ENCODE measurements at places on chromosomes 4 and X.

- no peak for DNase-seq
Observed at GRCh38 chrX:37350034-37350365, 836 bp downstream of the PRRG1 start.

- DNase-seq: peak; percentile 63
Observed at GRCh38 chrX:131778269-131779218, 234.7 kb downstream of the OR13H1 start.

DNA sequence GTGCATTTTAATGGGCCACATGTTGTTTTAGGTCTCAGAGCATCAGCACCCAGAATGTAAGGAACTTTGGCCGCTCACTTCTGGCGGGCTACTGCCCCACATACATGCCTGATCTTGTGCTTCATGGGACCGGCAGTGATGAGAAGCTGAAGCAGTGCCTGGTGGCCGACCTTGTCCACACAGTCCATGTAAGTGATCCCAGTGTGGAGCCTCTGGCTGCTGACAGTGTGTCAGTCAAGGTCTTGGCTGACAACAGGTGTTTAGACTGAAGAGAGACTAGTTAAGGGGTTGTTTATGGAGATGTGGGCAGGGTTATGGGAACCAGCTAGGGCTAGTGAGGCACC is 101.4 kb downstream of the FNIP2 start:
- no peak for DNase-seq

GRCh38 chrX:31423609-31424189 is 351.9 kb upstream of the FTHL17 start:
- peak; percentile 20 for DNase-seq

DNA sequence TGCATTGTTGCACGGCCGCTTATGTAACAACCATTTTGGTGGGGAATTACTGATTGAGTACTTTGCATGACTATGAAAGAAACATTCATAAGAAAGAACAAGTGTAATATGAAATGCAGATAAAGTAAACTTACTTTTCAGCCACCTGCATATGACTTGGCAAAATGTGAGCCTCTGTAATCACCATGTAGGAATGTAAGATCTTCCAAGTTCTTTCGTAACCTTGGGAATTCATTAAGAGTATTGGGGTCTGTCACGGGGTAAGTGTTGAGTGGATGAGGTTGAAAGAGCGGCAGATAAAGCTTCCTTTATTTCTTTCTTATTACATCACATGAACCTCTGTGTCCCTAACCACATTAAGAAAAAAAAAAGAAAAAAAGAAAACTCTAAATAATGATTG is 348.5 kb upstream of the NR3C2 start:
- DNase-seq: no peak

DNA sequence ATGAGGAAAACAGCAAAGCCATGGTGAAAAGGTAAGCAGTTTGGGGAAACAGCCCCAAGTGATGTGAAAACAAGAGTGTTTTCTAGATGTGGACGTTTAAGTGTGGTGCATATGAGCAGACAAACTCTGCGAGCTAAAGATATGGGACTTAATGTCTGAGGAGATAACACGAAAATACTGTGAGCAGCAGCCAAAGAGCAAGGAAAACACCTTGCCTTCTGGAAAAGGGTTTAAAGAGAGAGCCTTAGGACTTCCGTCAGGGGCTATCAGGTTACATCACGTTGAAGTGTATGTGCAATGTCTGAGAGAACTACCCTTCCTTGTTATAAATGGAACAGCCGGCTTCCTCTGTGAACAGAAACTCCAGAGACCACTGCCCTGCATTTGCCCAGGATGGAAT is 54.2 kb downstream of the LEF1 start:
- no peak for DNase-seq

DNA sequence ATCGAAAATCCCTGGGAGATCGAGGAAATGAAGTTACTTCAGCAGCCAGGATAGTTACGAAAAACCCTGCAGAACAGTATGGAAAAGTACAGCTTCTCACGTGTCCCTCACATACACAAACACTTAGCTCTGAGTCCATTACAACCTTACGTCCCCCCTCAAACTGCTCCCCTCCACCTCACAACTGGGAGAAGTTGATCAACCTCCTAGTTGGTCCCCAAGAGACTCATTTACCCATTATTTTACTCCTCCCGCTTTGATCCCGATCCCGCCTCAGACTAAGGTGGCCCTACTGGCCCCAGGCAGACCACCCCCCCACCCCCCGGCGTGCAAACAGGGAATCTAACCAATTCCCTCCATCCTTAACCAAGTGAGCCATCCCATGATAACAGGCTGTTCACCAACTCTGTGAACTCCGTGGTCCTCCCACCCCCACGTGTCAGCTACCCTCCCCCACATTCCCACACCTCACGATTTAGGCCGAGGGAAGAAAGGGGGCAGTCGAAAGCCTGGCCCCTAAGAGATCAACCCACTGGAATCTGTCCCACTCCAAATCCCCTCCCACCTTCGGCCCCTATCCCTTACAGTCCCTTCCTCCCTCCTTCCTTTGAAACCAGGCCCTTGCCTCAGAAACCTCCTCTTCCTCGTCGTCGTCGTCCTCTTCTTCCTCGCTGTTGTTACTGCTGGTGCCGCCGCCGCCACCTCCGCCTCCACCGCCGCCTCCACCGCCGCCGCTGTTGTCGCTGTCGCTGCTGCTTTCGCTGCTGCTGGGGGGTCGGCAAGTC is 755 bp downstream of the ANKRD17 start:
- no peak for DNase-seq

- DNase-seq: no peak
Observed at GRCh38 chrX:85859426-85859825, 187.9 kb downstream of the CHM start.

GRCh38 chr4:85372966-85373365 is 102.0 kb upstream of the ARHGAP24 start:
- no peak for DNase-seq

DNA sequence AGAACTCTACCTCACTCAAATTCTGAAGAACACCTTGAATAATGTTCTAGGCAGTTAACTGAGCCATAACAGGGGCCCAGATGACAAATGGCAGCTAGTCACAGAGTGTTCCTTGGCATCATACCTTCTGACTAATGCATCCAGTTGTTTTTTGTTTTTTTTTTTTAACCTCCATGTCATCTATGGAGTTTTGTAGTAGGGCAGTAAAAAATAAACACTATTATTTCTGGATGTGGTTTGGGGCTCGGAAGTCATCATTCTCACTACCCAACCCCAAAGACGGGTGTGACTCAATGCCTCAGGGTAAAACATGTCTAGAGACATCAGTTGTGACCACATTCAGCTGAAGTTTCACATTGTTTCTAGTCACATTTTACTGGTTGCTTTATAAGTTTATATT is 31.2 kb upstream of the MCF2 start:
- DNase-seq: no peak

- no peak for DNase-seq
Observed at GRCh38 chr4:1381944-1382541, 24.2 kb downstream of the NKX1-1 start.
